B cell (primary cell): ENCODE measurements at places on chromosomes 13 and 19. TPM values are rescaled to one million over a fixed set of nuclear protein-coding genes. Genes with fewer than 3 reads are reported as not detected.
A peak's percentile ranks its signal among the peaks of the same experiment; 100 is the strongest.

- no peaks in the 10 kb centered on the region for H3K36me3 ChIP-seq
- H3K27me3 ChIP-seq, result no peaks in the 10 kb centered on the region
- no peak overlapping the region for H3K4me3 ChIP-seq
These were observed 75.6 kb downstream of the MYO16 start for GRCh38 chr13:108705031-108705430.

GRCh38 chr13:25247360-25247759 is 39.9 kb downstream of the MTMR6 start:
- H3K4me1 ChIP-seq, result peaks cover 8% of the 10 kb centered on the region
- no peak for DNase-seq
- no peak overlapping the region for H3K27ac ChIP-seq
- H3K27me3 ChIP-seq, result no peaks in the 10 kb centered on the region

GRCh38 chr19:9130965-9131364 is 4.2 kb upstream of the OR7G3 start:
- peaks cover 4% of the 10 kb centered on the region for H3K4me1 ChIP-seq
- peak; percentile 50 for DNase-seq
- H3K36me3 ChIP-seq, result no peaks in the 10 kb centered on the region
- no peaks in the 10 kb centered on the region for H3K27me3 ChIP-seq
- H3K27ac ChIP-seq, result no peak overlapping the region

The MADCAM1 gene
- total RNA-seq, result 1.9 and 2.5 TPM in 2 replicates

- no peaks in the 10 kb centered on the region for H3K27me3 ChIP-seq
- H3K36me3 ChIP-seq, result no peaks in the 10 kb centered on the region
- no peak for DNase-seq
These were observed 38.4 kb upstream of the CYP4F8 start for GRCh38 chr19:15576526-15577156.

GRCh38 chr13:102825400-102825799 is 20.4 kb upstream of the ERCC5 start:
- H3K4me3 ChIP-seq, result no peak overlapping the region
- DNase-seq, result no peak
- no peaks in the 10 kb centered on the region for H3K4me1 ChIP-seq
- peaks cover 2% of the 10 kb centered on the region for H3K36me3 ChIP-seq
- no peak overlapping the region for H3K27ac ChIP-seq

The FGF21 gene
- not detected in 2 replicates for total RNA-seq

DNA sequence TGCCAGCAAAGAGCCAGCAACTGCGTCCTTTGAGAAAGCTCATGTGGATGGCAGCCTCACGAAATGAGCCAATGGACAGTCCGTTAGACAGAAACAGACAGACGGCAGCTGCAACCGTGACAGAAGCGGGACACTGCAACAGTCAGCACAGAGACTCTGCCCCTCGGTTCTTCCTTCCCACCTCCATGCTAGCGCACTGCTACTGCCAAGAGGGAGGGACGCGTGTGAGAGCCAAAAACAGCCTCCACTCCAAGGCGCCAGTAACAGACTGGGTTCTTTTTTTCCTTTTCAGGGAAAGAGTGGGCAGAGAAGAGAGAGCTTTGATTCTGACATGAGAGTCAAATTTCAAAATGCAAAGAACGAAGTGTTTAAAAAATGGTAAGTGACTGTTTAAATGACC is 77.5 kb downstream of the SERP2 start:
- no peak overlapping the region for H3K4me3 ChIP-seq
- no peaks in the 10 kb centered on the region for H3K36me3 ChIP-seq
- DNase-seq, result no peak

- H3K4me1 ChIP-seq, result no peaks in the 10 kb centered on the region
- DNase-seq, result no peak
- no peaks in the 10 kb centered on the region for H3K36me3 ChIP-seq
These were observed 249.2 kb downstream of the SHISA2 start for GRCh38 chr13:25802579-25802978.

The SELENOW gene
- 46.3 and 47.7 TPM in 2 replicates for total RNA-seq

DNA sequence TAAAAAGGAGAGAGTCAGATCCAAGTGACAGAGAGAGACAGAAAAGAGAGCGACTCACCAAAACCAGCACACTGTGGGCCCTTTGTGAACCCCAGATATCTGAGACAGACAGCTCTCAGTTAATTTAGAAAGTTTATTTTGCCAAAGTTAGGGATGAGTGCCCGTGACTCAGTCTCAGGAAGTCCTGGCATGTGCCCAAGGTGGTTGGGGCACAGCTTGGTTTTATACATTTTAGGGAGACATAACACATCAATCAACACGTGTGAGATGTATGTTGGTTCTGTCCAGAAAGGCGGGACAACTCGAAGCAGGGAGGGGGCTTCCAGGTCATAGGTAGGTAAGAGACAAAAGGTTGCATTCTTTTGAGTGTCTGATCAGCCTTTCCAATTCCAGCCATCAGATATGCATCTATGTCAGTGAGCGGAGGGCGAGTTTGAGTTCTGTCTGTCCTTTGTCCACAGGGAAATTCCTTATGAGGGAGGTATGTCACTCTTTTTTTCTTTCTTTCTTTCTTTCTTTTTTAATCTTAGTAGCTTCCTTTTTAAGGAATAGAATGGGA is 37.2 kb upstream of the ATP11A start:
- H3K27ac ChIP-seq, result no peak overlapping the region
- no peaks in the 10 kb centered on the region for H3K36me3 ChIP-seq
- H3K4me1 ChIP-seq, result no peaks in the 10 kb centered on the region

- no peak overlapping the region for H3K4me3 ChIP-seq
- no peak overlapping the region for H3K27ac ChIP-seq
- no peaks in the 10 kb centered on the region for H3K27me3 ChIP-seq
- DNase-seq, result no peak
These were observed 316.3 kb downstream of the TBC1D4 start for GRCh38 chr13:75165543-75166230.

- H3K4me1 ChIP-seq, result peaks cover under 1% of the 10 kb centered on the region
- H3K36me3 ChIP-seq, result no peaks in the 10 kb centered on the region
- no peak overlapping the region for H3K4me3 ChIP-seq
- DNase-seq, result no peak
- H3K27me3 ChIP-seq, result no peaks in the 10 kb centered on the region
These were observed 53.5 kb downstream of the RFC3 start for GRCh38 chr13:33871207-33872004.

GRCh38 chr19:56170261-56170660 is 5.5 kb upstream of the GALP start:
- no peaks in the 10 kb centered on the region for H3K36me3 ChIP-seq
- no peaks in the 10 kb centered on the region for H3K27me3 ChIP-seq
- DNase-seq, result no peak
- no peak overlapping the region for H3K4me3 ChIP-seq

GRCh38 chr13:105334211-105334610 is 1201.3 kb downstream of the EFNB2 start:
- H3K36me3 ChIP-seq, result no peaks in the 10 kb centered on the region
- H3K4me1 ChIP-seq, result no peaks in the 10 kb centered on the region
- H3K4me3 ChIP-seq, result no peak overlapping the region
- DNase-seq, result no peak

DNA sequence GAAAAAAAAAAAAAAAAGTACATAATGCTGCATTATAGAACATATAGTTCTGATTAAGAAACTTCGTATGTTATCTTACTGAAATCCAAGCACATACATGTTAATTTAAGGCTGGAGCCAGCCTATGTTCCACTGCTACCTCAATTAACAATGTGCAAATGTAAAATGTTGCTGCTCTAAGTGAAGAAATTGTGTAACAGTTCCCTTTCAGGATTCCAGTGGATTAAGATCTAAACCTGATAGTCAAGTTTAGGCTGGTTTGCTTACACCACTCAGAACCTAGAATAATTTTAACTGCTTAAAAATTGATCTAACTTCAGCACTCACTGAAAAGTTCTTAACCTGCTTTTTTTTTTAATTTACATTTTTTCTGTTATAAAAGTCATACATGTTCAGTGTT is 4.2 kb downstream of the VPS36 start:
- no peak overlapping the region for H3K27ac ChIP-seq
- H3K4me3 ChIP-seq, result no peak overlapping the region
- H3K27me3 ChIP-seq, result no peaks in the 10 kb centered on the region
- H3K36me3 ChIP-seq, result peaks cover 19% of the 10 kb centered on the region

DNA sequence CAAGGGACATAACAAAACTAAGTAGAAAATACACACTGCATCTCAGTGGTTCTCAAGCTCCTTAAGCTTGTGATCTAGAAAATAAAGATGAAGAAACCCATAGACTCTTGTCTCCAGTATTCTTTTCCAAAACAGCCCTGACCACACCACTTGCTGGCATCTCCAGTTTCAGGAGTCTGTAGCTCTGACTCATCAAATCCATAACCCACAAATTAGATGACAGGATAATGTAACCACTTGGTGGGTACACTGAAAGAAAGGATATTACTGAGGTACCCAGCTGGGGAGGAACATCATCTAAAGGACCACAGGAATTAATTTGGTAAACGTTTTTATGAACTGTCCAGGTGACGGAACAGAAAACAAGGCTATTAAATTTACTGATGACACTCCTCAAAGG is 214.7 kb downstream of the VWA8 start:
- no peak overlapping the region for H3K4me3 ChIP-seq
- H3K27ac ChIP-seq, result no peak overlapping the region
- H3K36me3 ChIP-seq, result peaks cover 2% of the 10 kb centered on the region
- DNase-seq, result no peak

DNA sequence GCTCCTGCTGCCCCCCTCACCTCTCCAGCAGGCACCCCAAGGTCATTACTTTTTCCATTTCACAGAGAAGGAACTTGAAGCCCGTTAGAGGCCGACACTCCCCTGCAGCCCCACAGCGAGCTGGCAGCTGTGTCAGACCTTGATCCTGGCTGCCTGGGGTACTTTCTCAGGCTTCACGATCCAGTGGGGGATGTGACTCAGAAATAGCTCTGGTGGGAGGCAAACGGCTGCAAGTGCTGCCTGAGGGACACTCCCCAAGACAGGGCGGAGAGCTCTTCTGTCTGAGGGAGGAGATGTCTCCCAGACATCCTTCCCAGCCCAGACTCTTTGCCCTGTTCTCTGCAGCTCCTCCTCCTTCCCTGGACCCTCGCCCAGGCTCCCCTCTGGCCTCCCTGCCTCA is 4.8 kb downstream of the TSKS start:
- H3K27me3 ChIP-seq, result no peaks in the 10 kb centered on the region
- no peak overlapping the region for H3K27ac ChIP-seq
- H3K36me3 ChIP-seq, result no peaks in the 10 kb centered on the region
- no peak for DNase-seq
- no peak overlapping the region for H3K4me3 ChIP-seq

- H3K36me3 ChIP-seq, result no peaks in the 10 kb centered on the region
- H3K4me3 ChIP-seq, result no peak overlapping the region
These were observed 15.9 kb downstream of the EPN1 start for GRCh38 chr19:55690769-55691545.

The SIGLEC8 gene
- total RNA-seq, result not detected in 2 replicates

DNA sequence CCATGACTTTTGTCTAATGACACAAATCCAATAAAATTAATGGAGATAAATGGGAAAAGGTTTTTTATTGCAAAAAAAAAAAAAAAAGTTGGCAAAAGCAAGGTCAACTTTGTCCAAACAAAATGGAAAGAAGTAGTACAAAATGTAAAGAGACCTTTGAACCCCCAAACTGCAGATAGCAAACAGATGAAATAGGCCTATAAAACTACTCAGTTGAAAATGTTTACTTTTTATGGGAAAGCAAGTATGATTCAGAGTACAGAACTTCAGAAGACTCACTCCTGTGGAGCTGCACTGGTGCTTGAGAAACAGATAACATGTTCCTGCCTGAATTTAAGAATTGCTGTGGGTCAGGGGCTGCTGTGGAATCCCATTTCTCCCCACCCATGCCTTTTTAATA is 9.8 kb upstream of the ZNF177 start:
- H3K27ac ChIP-seq, result no peak overlapping the region
- no peak for DNase-seq
- no peaks in the 10 kb centered on the region for H3K27me3 ChIP-seq
- no peaks in the 10 kb centered on the region for H3K4me1 ChIP-seq
- H3K4me3 ChIP-seq, result no peak overlapping the region
- no peaks in the 10 kb centered on the region for H3K36me3 ChIP-seq

DNA sequence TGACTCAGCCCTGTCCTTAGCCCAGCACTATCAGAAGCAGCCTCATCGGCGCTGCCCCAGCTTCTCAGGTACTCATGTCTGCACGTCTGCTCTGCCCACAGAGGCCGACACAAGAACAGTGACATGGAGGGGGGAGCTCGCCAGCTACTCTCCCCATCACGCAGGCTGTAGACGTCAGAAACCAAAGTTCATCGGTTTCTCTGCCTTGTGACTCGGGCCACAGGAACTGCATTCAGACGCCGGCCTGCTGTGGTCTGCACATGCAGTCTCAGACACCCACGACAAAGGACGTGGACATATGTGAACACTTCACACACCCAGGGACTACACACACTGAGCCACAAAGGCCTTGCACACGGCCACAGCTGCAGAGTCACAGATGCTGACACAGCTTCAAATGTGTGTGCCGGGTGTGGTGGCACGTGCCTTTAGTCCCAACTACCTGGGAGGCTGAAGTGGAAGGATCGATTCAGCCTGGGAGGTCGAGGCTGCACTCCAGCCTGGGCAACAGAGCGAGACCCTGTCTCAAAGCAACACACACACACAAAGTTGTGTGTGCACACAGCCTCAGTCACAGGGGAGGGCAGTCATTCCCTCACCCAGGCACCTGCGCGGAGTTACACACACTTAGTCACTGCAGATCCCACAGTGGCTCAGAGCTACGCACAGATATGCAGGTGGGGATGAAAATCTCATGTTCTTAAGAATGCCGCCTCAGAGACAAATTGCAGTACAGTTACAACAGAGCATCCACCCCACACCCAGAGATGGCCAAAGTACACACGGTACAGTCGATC is 4.9 kb upstream of the ZFP36 start:
- peak overlapping the region; percentile 100 for H3K27ac ChIP-seq
- no peaks in the 10 kb centered on the region for H3K27me3 ChIP-seq
- peaks cover 72% of the 10 kb centered on the region for H3K4me1 ChIP-seq
- peak; percentile 88 for DNase-seq

The IGFL2 gene
- not detected in 2 replicates for total RNA-seq

DNA sequence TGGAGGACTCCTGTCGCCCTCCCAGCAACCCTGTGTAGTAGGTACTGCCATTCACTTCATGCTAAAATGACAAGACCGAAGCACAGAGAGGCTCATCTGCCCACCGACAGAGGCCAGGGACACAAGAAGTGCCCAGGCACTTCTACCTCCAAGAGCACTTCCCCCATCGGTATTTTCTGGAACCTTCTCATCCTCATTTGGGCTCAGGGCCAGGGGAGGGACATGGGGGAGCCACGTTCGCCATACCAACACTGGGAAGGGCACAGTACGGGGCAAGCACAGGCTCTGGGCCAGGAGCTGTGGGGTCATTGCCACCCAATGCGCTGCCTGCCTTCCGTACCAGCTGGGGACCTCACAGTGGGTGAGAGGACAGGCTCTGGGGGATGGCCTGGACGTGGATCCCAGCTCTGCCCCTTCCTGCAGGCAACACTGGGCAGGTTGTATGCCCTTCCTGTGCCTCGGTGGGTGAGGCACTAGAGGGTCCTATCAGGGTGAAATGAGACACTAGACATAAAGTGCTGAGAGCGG is 21.3 kb upstream of the CCNP start:
- no peak overlapping the region for H3K4me3 ChIP-seq
- no peak overlapping the region for H3K27ac ChIP-seq
- DNase-seq, result no peak
